ENCODE measurements at places on chromosomes 5 and 9. TPM values are rescaled to one million over a fixed set of nuclear protein-coding genes. Genes with fewer than 3 reads are reported as not detected.

Gene C5orf46
- total RNA-seq = 0.38 TPM

Gene TEK
- total RNA-seq = 2.3 TPM

Gene PCDHA9
- 0.02 TPM for total RNA-seq

Gene CD180
- not detected for total RNA-seq

Gene PAX5
- 3.0 TPM for total RNA-seq

GRCh38 chr9:98210435-98210834 lies 18.0 kb upstream of the CORO2A start:
- peaks cover 5% of the 10 kb centered on the region for H3K4me1 ChIP-seq
- no peak overlapping the region for H3K27ac ChIP-seq
- no peak overlapping the region for H3K4me3 ChIP-seq
- DNase-seq = no peak
- H3K27me3 ChIP-seq = peaks cover under 1% of the 10 kb centered on the region

DNA sequence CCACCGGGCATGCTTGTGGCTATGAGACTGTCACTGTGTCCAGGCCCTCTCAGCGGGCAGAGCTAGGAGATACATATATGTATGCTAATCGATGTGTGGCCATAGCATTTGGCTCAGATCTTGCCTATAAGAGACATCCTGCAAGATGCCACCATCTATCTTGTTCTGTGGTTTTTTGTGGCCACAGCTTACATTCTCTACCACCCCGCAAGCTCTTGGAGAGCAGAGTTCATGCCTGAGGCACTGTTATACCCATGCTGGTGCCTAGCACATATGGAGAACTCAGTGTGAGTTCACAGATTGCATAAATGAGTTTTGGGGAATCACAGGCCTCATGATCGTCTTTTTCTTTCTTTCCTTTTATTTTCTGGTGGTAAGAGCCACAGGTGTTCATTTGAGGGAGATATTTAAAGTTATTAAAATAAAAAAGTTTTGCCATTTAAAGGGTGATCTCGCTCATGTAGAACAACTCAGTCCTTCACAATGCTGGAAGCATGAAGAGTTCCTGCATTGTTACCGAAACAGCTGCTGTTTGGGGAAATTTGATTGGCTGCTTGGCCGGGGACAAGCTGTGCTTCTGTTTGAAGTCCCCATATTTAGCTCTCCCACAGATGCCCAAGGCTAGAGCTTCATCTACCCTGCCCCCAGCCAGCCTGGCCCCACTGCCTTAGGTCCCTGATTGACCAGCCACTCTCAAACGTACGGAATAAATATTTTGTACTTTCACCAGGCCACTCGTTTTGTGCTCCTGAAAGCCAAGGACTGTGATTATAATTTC lies 169.2 kb upstream of the MAP1B start:
- H3K27me3 ChIP-seq = no peaks in the 10 kb centered on the region
- DNase-seq = peak; percentile 54
- H3K4me3 ChIP-seq = no peak overlapping the region
- H3K4me1 ChIP-seq = no peaks in the 10 kb centered on the region
- H3K27ac ChIP-seq = no peak overlapping the region

DNA sequence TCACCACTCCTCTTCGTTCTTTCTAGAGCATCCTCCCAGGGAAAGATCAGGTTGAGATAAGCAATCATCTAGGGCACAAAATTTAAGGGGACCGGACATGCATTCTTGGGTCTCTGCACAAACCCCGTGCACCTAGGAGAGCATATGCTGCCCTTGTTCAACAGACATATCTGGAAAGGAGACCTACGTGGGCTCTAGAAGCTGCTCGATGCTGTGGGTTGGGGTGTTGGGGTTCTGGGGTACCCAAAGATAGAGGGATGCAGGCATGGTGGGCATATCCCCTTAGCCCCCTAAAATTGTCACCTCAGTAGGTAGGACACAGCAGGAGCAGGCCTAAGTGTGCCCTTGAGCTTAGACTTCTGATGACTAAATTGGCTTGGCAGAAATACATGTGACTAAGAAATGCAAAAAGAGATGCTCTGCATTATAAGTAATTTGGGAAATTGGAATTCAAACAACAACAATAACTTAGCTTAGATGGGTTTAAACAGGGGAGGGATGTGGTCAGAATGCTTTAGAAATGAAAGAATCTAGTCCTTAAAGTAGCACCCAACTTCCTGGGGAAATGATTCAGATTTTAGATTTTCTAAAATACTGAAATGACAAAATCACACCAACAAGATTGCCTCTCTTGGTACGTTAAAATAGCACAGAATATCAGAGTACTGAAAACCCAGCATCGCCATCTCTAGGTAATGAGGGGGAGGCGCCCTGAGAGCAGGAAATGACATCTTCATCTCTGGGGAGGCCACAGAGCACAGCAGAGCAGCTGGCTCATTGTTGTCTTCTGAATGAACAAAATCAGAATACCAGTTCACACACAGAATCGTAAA lies 172.3 kb downstream of the GNA14 start:
- no peak overlapping the region for H3K27ac ChIP-seq
- no peaks in the 10 kb centered on the region for H3K27me3 ChIP-seq
- H3K4me1 ChIP-seq = no peaks in the 10 kb centered on the region
- no peaks in the 10 kb centered on the region for H3K36me3 ChIP-seq
- no peak overlapping the region for H3K4me3 ChIP-seq

- no peaks in the 10 kb centered on the region for H3K36me3 ChIP-seq
- no peaks in the 10 kb centered on the region for H3K4me1 ChIP-seq
- H3K4me3 ChIP-seq = no peak overlapping the region
- DNase-seq = no peak
- H3K27ac ChIP-seq = no peak overlapping the region
Measured at GRCh38 chr9:7500521-7500920, 299.1 kb downstream of the DMAC1 start.

DNA sequence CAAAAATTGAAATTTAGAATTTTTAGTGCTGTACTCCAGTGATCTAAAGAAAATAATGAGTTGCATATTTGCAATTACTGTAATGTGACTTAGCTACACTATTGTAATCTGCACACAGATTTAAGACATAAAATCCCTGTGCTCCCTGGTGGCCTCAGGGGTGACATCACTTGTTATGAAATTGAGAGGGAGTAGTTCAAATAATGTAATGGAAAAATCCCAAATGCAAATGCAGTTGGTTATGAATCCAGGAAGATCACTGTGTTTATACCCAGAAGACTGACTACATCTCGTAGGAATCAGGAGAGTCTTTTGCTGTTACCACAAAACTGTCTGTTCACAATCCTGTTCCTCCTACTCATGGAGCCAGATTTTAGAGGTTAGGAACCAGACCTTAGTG lies 178.7 kb upstream of the FBXL17 start:
- no peak overlapping the region for H3K4me3 ChIP-seq
- H3K27me3 ChIP-seq = no peaks in the 10 kb centered on the region
- no peak for DNase-seq
- no peak overlapping the region for H3K27ac ChIP-seq
- H3K36me3 ChIP-seq = no peaks in the 10 kb centered on the region
- no peaks in the 10 kb centered on the region for H3K4me1 ChIP-seq

DNA sequence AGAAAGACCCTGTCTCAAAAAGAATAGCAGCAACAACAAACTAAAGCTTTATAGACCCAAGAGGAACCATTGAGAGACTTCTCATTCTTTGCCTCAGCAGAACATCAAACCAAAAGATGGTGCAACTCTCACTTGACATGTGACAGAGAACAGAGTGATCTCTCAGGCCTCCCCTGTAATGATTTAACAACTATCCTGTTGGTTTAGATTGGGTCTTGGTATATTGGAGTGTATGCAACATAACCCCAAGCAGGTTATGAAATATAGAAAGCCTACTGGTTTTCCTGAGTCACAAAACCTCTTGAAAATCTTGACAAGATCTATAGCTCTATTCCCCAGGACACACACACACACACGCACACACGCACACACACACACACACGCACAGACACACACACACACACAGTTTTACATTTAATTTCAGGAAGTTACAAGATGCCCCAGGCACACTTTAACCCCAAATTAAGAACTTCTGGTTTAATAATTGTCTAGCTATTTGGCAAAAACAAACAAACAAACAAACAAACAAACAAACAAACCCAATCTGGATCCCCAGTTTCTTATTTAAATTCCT lies 6.5 kb upstream of the FGF1 start:
- H3K4me3 ChIP-seq = no peak overlapping the region
- peaks cover 9% of the 10 kb centered on the region for H3K4me1 ChIP-seq
- 0 out of 2 replicates have a peak, but pooled peaks cover 9% of the 10 kb centered on the region for H3K27me3 ChIP-seq

DNA sequence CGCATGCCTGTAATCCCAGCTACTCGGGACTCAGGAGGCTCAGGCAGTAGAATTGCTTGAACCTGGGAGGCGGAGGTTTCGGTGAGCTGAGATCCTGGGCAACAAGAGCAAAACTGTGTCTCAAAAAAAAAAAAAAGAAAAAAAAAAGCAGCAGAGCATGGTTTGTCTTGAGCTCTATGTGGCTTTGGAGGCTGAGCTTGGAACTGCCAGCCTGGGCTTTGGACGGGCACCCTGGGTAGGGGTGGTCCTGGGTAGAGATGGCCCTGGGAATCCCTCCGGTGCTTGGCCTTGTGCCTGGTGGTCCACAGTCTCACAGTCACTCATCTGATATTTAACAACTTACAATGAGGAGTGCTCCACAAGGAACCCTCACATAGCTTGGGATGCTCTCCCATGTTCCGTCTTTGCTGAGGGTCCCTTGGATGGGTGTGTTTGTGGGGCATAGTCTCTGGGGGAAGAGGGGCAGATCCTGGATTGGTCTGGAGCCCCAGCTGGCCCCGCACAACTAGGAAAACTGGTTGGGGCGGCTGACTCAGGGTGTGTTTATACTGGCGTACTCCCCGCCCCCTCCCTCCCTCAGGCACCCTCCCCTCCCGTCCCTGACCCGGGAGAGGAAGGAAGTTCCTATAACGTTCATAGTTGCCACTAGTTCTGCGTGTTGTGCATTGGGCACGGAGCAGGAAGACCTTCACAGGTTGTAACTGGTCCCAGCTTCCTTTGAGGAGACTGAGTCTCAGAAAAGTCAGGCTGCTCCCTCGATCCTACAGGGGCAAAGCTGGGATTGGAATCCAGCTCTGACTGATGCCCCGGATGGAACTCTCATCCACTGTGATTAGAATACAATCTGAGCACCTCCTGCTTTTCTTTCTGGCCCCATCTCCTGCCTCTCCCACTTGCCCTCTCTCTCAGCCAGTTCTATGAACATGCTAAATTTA lies 11.2 kb downstream of the IER5L start:
- peaks cover 18% of the 10 kb centered on the region for H3K4me1 ChIP-seq
- peak overlapping the region; percentile 39 for H3K4me3 ChIP-seq
- H3K36me3 ChIP-seq = no peaks in the 10 kb centered on the region
- H3K27ac ChIP-seq = no peak overlapping the region
- DNase-seq = no peak
- 0 out of 2 replicates have a peak, but pooled peaks cover 10% of the 10 kb centered on the region for H3K27me3 ChIP-seq

DNA sequence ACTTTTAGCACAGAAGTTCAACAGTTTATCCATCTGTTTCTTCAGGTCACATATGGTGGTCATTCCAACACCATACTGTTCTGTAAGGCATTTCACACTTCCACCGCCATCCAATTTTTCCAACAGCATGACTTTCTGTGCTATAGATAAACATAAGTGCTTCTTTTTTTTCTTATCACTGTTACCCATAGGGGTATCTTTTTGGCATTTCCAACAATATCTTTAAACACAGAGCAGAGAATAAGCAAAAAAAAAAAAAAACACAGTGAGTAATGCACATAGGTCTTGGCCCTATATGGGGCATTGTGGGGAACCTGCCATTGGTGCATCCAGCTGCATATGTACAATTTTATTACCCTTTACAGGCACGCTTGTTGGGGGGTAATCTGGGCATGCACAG lies 12.2 kb upstream of the ZNF367 start:
- H3K36me3 ChIP-seq = no peaks in the 10 kb centered on the region
- no peak for DNase-seq
- no peaks in the 10 kb centered on the region for H3K4me1 ChIP-seq
- no peak overlapping the region for H3K4me3 ChIP-seq

DNA sequence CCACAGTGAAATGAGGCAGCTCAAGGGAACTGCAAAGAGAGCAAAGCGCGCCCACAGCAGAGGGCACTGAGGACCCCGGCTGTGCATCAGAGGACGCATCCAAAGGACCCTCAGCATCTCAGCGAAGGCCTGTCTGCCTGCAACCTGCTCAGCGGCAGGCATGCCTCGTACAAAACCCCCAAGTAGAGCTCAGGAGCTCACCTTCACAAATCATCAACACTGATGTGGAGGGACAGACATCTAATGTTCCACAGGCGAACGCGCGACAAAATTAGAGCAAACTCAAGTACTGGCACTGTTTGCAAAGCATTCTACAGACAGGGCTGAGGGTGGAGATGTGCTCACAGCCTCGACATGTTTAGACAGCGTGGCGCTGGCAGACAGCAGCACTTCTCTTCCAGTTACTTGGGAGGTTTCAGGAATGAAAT lies 81.0 kb downstream of the DCP2 start:
- H3K4me3 ChIP-seq = no peak overlapping the region
- DNase-seq = no peak
- peaks cover 14% of the 10 kb centered on the region for H3K4me1 ChIP-seq
- 0 out of 2 replicates have a peak, but pooled peaks cover under 1% of the 10 kb centered on the region for H3K36me3 ChIP-seq
- no peaks in the 10 kb centered on the region for H3K27me3 ChIP-seq
- H3K27ac ChIP-seq = no peak overlapping the region

DNA sequence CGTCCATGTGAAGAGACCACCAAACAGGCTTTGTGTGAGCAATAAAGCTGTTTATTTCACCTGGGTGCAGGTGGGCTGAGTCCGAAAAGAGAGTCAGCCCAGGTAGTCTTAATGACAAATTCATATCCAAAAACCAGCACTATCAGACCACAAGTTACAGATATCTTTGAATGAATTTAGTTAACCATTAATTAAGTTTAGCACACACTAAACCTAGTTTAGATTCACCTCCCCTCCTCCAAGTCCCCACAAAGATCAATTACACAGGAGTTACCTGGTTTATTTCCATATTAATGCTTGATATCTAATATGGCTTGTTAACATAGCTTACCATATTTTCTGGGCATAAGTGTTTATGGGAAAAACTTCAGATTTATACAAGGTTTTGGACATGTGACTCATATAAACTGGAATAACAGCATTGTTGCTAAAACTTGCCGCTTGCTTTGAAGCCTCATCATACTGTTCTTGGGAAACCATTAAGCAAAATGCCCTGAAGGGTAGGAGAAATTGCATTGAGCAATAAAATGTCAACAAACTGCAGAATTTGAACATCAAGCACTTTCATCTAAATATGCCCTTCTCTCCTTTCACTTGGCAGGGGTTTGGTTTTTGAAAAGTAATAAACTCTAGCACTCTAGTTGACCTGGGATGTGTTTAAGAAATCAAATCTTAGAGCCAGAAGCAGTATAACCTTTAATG lies 166.9 kb downstream of the SNCAIP start:
- no peak overlapping the region for H3K4me3 ChIP-seq
- H3K4me1 ChIP-seq = no peaks in the 10 kb centered on the region
- no peak overlapping the region for H3K27ac ChIP-seq
- no peaks in the 10 kb centered on the region for H3K27me3 ChIP-seq
- DNase-seq = no peak
- H3K36me3 ChIP-seq = no peaks in the 10 kb centered on the region

- H3K4me1 ChIP-seq = peaks cover 34% of the 10 kb centered on the region
- H3K4me3 ChIP-seq = peak overlapping the region; percentile 14
- no peaks in the 10 kb centered on the region for H3K27me3 ChIP-seq
- peak; percentile 93 for DNase-seq
- no peaks in the 10 kb centered on the region for H3K36me3 ChIP-seq
- peak overlapping the region; percentile 81 for H3K27ac ChIP-seq
Measured at GRCh38 chr5:123819833-123820232, 307.9 kb downstream of the CSNK1G3 start.

- H3K4me1 ChIP-seq = no peaks in the 10 kb centered on the region
- no peaks in the 10 kb centered on the region for H3K36me3 ChIP-seq
- no peak for DNase-seq
Measured at GRCh38 chr5:16578474-16578883, 38.3 kb downstream of the RETREG1 start.

Measured in SJCRH30 (cell line).